ENCODE measurements at places on chromosomes 11 and 22.

- DNase-seq: peak; percentile 17
Observed at GRCh38 chr11:71086687-71087258, 165.6 kb downstream of the SHANK2 start.

- no peak for DNase-seq
Observed at GRCh38 chr11:36513965-36514364, 3.9 kb upstream of the TRAF6 start.

- DNase-seq: no peak
Observed at GRCh38 chr11:2735053-2735589, 35.3 kb upstream of the KCNQ1OT1 start.

- no peak for DNase-seq
Observed at GRCh38 chr11:132587716-132588115, 944.6 kb downstream of the OPCML start.

- DNase-seq: no peak
Observed at GRCh38 chr11:8243458-8243857, 20.2 kb downstream of the LMO1 start.

Data from activated T-cell treated with anti-CD3 and anti-CD28 coated beads, Interleukin-2, amount 50 U/mL, for 48 hours (primary cell).